Kidney capillary endothelial cell (primary cell): ENCODE measurements at places on chromosomes 2 and 18.

GRCh38 chr2:76953733-76954347, 568.3 kb downstream of the LRRTM4 start:
- DNase-seq: peak; percentile 62

DNA sequence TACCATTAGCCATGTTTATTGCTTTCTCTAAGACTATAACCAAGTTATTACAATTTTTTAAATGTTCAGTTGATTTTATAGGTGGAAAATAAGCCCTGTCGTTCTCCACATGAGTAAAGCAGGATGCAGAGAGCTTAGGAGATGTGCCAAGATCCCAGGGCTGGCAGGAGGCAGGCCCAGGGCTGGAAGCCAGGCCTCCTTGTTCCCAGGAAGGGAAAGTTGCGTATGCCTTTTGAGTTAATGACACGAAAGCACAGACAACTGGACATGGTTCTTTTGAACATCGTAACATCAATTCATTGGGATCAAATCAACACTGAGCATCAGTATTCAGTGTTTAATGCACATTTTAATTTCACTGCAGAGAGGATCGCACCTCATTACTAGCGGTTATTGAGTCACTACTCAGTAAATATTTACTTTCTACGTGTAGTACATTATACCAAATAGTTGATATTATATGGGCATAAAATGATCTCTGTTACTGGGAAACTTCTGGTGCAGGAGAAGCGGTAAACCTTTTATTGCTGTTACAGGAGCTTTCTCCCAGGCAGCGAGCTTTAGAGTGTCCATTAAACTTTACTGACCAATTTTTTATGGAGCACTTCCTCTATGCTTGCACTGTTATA, 60.0 kb downstream of the RNF144A start:
- DNase-seq: no peak

- no peak for DNase-seq
These were observed 447.2 kb upstream of the TNP1 start for GRCh38 chr2:217307023-217307422.

DNA sequence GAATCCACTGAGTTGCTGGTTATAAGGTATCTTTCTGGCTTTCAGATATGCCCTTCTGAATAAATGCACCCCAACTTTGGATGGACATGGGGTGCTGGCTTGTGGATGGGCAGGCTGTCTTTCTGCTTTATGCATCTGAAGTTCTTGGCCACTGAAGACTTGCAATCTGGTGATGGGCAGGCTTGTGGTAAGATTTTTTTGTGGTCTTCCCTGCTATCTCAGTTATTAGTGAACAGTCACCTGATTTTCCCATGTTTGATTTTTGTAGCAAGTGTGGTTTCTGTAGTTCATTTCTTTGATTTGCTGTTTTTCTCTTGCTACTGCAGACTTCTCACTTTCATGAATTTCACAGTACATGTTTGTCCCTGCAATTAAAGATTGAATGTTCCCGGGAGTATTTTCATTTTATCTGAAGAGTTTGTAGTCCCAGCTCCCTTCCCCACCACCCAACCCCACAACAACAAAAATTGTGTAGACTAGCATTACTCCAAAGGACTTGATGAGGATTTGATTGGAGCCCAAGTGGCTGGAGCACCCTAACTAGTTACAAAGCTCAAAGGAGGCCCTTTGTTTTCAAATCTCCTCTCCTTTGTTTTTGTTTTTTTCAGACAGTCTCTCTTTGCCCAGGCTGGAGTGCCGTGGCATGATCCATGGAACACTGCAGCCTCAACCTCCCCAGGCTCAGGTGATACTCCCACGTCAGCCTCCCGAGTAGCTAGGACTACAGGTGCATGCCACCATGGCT, 63.6 kb upstream of the MGAT5 start:
- DNase-seq: no peak

DNA sequence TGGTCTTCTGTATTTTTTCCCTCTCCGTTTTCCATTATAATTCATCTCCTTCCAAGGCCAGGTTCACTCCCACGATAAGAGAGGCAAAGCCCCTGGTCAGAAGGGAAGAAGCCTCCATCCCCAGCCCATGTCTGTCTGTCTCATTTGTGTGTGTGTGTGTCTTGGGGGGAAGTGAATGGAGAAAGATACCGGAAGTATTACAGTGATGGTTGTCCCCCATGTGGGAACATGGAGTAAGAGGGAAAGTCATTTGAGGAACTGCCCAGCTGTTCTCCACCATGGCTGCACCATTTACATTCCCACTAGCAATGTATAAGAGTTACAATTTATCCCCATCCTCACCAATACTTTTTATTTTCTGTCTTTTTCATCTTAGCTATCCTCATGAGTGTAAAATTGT, 113.6 kb upstream of the ATP8B1 start:
- no peak for DNase-seq

- DNase-seq: no peak
These were observed 34.1 kb downstream of the LANCL1 start for GRCh38 chr2:210442457-210442856.

DNA sequence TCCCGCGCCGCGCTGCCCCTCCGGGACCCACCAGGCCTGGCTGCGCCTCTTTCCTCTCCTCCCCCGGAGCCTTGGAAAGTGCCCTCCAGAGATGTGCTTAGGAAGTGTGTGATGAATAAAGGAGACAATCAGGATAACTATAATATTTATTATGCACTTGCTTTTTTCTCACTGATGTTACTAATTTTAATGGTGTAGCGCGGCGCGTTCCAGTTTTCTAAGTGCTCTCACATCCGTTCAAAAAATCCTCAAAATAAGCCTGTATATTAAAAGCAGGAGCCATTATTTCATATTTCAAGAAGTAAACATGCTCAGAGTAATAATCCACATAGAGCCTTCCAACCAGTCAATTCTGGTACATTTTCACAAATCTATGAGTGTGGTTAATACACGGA, 941 bp upstream of the MPPE1 start:
- DNase-seq: peak; percentile 18

- no peak for DNase-seq
These were observed 79.1 kb downstream of the MCFD2 start for GRCh38 chr2:46836295-46837111.

- DNase-seq: peak; percentile 4
These were observed 62.3 kb downstream of the VWA3B start for GRCh38 chr2:98149333-98149697.

GRCh38 chr18:59846814-59847490, 52.8 kb upstream of the PMAIP1 start:
- DNase-seq: no peak

DNA sequence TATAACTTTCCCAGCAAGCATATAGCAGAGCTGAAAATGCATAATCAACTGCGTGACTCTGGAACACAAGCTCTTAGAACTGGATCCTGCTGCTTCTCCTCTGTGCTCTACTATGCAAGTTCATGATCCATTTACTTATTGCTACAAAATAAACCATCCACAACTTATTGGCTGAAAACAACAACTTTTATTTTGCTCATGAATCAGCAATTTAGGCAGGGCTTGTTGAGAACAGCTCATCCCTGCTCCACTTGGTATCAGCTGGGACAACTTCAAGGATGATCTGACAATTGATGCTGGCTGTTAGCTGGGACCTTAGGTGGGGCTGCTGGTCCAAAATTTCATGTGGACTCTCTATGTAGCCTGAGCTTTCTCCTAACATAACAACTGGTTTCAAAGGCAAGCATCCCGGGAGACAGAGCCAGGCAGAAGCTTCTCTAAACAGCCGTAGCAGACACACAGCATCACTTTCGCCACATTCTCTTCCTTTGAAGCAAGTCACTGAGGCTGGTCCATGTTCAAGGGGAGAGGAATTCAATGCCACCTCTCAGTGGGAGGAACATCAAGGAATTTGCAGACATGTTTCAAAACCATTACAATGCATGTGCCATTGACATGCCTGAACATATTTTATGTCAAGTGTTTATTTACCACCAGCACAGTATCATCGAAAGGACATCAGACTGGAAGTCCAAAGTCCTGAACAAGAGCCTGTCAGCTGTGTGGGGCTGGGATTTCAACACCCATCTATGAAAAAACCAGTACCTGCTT, 153.1 kb upstream of the PKDCC start:
- no peak for DNase-seq

DNA sequence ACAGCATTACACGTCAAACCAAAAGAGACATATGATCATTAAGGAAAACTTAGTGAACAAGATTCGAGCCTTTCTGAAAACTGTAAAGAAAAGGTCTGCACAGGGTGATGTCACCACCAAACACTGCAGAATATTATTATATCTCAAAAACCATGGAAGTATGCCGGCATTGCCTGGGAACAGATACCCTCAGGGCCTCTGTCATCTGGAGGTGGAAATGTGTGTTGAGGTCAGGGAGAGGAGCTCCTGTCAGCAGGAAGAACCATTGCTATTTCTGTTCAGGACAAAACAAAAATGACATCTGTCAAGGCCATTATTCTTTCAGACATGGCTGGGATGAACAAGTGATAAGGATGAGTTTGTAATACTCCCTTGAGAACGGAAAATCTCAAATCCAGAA, 365.9 kb upstream of the TRIB2 start:
- no peak for DNase-seq

GRCh38 chr18:46915800-46916550, 1.3 kb downstream of the PIAS2 start:
- no peak for DNase-seq

- DNase-seq: no peak
These were observed 25.4 kb upstream of the RHOB start for GRCh38 chr2:20421336-20421987.

- no peak for DNase-seq
These were observed 50.6 kb upstream of the TMEFF2 start for GRCh38 chr2:192245329-192245728.
